Dorsolateral prefrontal cortex (tissue), 122 donors: ENCODE measurements at places on chromosomes 3 and 15.

DNA sequence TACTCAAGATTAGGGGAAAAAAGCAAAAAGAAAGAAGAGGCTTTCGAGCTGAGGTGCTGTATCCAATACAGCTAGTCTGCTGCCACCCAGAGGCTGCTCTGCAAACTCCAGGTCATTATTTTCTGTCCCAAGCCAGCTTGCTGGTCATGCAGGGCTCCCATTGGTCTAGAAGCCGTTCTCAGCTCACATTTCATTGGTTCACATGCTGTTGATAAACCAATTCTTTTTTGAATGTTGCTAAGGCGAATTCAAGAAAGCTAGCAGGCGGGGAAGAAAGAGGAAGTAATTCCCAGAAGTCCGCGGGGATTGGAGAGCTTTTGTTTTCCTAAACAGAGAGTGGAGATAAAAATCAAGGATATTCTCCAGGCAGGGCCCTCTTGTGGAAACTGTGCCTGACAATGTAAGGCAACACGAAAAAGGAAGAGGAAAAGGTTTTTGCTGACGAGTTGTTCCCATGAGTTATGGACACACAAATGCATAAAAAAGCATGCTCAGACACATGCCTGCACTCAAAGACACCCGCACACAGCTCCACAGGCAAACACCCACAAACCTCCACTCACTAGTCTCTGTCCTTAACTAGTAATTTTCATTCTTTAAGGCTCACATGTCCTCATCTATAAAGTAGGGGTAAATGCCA lies 33.4 kb downstream of the FSTL1 start:
- peak; percentile 77 for DNase-seq

DNA sequence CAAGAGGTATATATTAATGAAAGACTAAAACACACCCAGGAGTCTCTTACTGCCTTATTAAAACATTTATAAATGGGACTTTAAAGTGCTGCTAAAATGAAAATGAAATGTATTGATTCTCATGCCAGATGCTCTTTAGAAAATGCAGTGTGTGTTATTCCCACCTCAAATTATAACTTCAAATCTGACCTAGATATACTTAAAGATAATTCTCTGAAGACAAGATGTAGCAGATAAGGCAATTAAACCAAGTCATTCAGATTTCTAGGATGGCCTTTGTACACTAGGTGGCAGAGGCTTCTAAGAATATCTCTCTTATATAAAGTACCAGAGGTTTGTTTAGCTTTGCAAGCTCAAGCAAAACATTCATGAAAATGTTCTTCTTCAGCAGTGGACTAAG lies 26.9 kb upstream of the GOLGA8B start:
- DNase-seq, result no peak

- no peak for DNase-seq
Measured at GRCh38 chr3:189841473-189842205, 210.4 kb downstream of the TP63 start.

DNA sequence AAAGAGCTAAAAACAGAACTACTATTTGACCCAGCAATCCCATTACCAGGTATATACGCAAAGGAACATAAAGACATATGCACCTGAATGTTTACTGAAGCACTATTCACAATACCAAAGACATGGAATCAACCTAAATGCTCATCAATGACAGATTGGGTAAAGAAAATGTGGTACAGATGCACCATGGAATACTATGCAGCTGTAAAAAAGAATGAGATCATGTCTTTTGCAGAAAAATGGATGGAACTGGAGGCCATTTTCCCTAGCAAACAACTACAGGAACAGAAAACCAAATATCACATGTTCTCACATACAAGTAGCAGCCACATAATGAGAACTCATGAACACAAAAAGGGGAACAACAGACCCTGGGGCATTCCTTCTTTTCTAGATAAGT lies 208.9 kb upstream of the LRRFIP2 start:
- DNase-seq, result no peak

DNA sequence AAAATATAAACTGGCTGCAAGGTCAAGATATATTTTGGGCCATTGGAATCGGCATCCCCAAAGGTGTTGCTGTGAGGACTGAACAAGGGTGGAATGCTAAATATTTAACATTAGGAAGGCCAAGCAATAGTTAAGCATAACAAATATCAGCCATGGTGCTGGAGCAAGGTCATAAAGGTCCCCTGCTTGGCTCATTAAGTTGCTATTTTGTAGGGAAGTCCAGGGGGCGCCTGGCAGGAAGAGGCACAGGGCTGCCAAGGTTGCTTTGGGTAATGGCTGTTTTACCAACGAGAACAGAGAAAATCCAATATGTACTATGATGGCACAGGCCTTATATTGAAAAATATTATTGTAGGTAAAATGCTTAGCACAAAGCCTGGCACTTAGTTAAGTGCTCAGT lies 62.2 kb downstream of the SLC15A2 start:
- no peak for DNase-seq

GRCh38 chr3:111762537-111762936 lies 96.5 kb upstream of the PHLDB2 start:
- no peak for DNase-seq

DNA sequence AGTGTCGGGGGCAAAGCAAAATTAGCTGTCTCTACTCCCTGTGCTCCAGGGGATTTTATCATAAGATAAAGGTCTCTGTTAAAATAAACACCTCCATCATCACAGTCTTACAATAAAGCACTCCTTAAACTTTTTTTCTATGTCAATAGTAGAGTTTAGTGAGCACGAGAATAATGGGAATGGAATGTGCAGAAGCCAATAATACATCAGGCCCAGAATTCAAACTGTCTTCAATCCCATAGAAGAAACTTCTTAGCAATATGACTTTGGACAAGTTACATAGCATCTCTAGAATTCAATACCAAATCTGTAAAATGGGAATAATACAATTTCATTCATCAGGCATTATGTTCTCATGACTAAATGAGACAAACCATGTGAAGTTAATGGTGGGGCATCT lies 49.0 kb upstream of the EPHA3 start:
- no peak for DNase-seq

- no peak for DNase-seq
Measured at GRCh38 chr15:66461917-66462316, 35.6 kb downstream of the SNAPC5 start.

GRCh38 chr15:83210619-83211018 lies 3.0 kb upstream of the HDGFL3 start:
- no peak for DNase-seq

- no peak for DNase-seq
Measured at GRCh38 chr3:2554656-2555055, 456.0 kb downstream of the CNTN4 start.

- no peak for DNase-seq
Measured at GRCh38 chr3:195107593-195107992, 163.4 kb downstream of the XXYLT1 start.

- DNase-seq, result no peak
Measured at GRCh38 chr3:29430558-29430971, 149.7 kb downstream of the RBMS3 start.

GRCh38 chr15:90087454-90088154 lies 14.7 kb downstream of the IDH2 start:
- peak; percentile 75 for DNase-seq

GRCh38 chr3:6679510-6679909 lies 181.4 kb upstream of the GRM7 start:
- no peak for DNase-seq

- DNase-seq, result no peak
Measured at GRCh38 chr15:85274315-85275050, 105.9 kb upstream of the AKAP13 start.

DNA sequence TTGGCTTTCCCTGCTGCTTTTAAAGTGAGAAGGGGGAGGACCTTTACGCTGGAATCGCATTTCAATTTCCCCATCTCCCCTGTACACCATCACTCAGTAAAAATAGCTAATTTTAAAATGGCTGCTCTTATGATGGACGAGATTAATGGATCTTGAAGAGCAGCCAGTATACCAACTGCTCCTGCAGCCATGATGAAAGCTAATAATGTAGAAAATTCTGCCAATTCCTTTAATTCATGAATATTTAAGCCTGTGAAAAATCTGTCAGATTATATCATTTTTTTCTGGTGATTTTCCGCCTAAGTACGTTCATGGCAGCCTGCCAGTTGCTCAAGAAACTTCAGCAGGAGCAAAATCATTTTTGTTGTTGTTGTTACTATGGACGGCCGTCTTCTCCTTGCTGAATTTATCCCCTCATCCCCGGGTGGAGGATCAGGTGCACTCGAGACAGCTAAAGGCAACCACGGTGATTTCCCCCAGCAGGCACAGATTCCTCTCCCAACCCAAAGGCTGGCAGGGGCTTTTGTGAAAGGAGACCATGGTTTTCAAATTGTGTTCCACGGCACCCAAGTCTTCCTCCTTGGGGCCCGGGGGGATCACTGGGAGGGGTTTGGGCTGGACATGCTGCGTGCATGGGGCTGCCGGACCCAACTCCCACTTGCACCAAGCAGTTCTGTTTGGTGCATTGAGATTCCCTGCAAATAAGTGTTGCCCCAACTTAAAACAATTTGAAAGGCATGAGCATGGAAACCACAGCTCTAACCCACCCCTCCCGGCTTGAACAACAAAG lies 289.6 kb downstream of the UACA start:
- no peak for DNase-seq

GRCh38 chr3:36677331-36678007 lies 86.9 kb downstream of the DCLK3 start:
- DNase-seq, result no peak

GRCh38 chr3:141349711-141350110 lies 18.6 kb upstream of the ZBTB38 start:
- no peak for DNase-seq

GRCh38 chr3:13484851-13485590 lies 4.9 kb downstream of the HDAC11 start:
- DNase-seq, result peak; percentile 38

DNA sequence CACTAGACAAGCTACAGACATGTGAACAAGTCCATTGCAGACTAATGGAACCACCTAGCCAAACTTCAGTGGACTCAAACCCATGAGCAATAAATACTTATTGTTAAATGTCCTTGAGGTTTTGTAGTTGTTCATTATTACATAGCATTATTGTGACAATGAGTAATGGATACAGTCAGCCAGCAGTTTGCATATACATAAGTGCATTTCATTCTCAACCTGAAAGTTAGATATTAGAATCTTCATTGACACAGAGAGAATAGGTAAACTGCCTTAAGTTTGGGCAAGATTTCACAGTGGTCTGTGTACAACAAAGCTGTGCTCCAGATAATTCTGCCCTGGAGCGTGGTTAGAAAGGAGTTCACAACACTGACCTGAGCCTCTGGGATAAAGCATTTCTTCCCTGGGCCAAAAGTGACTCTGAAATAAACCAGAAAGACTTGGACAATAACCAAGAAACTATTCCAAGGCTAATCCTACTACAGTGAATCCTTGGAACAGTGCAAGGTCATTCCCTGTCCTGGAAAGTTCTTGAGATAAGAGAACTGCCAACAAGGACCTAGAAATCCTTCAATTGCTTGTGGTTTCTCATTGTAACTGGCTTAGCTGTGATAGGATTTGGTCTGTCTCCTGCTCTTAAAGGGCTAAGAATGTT lies 225.5 kb upstream of the STT3B start:
- DNase-seq, result no peak

DNA sequence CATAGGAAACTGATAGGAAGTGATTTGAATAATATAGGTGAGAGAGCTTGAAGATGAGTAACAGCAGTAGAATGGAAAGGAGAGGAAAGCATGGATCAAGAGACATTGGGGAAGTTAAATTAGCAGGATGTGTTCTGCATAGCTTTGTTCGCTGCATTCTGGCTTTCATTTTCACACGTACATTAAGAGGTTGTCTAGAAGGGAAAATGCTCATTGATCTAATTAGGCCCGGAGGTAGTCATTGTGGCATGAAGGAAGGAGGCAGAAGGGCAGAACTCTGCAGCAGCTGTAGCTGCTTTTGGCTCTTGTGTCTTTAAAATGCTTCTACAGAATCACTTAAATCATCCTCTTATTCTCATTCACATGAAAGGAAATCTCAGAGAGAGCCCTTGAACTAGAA lies 40.3 kb downstream of the KCNAB1 start:
- DNase-seq, result no peak

GRCh38 chr3:183178833-183179549 lies 16.5 kb upstream of the LAMP3 start:
- DNase-seq, result peak; percentile 50

DNA sequence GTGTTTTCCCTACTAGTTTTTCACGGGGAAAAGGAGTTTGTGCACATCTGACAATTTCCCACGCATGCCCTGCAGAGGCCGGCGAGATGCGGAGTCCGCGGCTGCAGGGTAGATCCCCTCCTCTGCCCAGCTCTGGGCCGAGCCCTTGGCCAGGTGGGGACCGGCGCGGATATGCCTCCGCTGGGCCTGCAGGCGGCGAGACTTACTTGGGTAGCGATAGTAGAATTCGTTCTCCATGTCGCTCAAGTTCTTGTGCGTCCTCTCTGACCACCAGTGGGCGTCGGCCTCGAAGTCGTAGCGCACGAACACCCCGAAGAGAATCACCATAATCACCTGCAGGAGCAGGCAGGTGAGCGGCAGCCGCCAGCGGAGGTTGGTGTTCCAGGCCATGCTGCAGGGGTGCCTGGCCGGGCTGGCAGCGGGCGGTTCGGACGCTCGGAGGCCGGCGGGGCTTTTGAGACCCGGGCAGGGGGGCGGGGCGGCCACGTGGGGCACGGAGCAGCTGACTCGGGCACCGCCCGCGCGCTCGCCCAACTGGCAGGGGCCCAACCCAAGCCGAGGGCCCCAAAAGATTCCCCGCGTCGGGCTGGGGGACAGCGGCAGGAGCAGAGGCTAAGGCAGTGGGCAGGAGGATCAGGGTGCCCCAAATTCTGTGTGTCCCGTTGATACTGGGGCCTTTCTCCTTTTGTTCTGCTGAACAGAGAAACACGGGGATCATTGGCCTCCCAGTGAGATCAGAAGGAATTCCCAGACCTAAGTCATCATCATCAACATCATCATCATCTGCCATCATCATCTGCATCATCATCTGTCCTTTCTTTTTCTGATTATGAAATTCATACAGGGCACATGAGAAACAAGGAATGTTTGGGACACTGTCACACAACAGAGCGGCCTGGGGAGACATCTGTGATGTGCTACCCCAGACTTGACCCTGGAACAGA lies at the start of gene RHCG:
Gene RHCG, minus strand, starts transcription at position 429 of the 944 bp plus-strand sequence. Its CDS starts 39 bp downstream, at position 390.
- DNase-seq, result no peak

DNA sequence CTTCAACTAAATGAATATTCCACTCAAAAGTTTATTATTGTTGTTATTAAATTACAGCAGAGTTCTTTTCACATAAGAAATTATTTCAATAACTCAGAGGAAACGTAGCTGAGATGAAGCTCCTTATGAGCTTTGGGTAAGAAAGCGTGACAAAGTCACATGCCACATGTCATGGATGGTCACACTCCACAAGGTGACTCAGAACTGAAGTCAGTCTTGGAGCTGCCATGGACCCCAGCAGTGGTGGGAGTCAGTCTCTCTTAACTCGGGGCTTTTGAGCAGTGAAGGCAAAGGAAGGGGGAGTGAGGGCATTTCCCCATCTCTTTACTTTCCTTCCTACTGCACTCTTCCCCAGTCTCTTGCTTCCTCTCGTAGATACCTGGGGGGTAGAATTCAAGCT lies 87.5 kb upstream of the FAM3D start:
- DNase-seq, result no peak

GRCh38 chr3:132001999-132002398 lies 32.8 kb downstream of the CPNE4 start:
- no peak for DNase-seq

DNA sequence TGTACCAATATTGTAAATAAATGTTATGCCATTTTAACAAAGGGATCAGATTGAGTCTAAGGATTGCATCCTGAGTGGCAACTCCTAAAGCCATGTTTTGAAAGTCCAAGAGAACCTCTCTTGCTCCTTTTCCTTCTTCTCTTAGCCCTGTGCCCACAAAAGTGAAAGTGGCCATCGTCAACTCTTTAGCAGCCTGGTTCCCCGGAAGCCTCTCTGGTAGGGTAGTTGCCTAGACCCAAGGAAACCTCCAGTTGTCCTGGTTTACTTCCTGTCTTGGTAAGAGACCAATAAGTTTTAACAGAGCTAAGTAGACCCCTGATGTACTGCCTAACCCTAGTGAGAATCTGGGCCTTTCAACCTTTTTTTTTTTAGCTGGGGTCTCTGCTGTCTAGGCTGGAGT lies 10.2 kb upstream of the ITPKA start:
- no peak for DNase-seq
